SJSA1 (cell line): ENCODE measurements at places on chromosomes 5 and 9.

DNA sequence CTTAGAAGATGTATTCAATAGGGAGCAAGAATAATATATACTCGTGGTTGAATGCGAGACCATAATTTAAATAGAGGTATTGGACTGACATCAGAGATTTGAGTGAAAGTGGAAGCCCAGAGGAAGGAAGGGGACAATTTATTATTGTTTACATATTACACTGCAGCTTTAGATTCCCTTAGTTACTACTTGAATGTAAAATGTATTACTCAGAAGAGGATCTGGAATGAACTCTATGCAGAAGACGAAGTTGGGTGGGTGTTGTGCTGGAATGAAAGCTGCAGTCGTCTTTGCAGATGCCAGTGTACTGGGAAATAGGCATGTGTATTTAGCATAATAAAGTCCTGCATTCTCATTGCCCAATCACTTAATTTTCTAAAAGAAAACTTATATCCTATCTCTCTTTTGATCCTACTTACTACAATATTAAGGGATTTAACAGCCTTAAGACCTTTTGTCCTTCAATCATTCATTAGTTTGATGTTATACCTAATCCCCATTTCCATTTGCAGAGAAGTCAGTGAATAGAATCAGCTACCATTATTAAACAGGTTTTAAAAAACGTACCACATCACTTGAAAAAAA is 570.7 kb upstream of the WWC1 start:
- peak; percentile 64 for DNase-seq

DNA sequence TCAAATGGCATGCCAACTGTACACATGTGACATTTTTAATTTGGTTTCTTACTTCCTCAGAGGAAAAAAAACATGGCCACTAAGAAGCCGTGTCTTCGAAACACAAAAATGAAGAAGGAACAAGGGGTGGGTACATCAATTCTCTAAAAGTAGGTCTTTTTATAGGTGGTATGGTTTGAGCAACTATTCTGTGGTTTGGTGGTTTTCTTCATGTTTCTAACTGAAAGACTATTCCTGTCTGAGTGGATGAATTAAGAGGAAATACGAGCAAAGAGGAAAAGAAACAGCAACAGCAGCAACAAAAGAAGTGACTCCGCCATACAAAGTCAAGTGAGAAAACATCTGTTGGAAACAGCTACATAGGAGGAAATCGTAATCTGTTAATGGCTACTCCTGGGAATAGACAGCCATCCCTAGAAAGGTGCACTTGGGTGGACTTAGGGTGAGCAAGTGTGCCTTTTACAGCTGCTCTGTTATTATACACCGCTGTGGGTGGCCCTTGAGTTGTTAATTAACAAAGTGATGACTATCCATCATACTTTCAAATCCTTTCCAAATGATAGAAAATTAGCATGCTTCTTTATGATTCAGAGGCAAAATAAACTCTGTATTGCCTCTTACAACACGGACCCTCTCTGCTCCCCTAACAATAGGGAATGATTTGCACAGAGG is 575.8 kb downstream of the TLE1 start:
- no peak for DNase-seq

GRCh38 chr9:97179616-97180015 is 127.8 kb upstream of the CCDC180 start:
- no peak for DNase-seq

GRCh38 chr5:73363911-73364730 is 84.5 kb downstream of the FOXD1 start:
- no peak for DNase-seq

DNA sequence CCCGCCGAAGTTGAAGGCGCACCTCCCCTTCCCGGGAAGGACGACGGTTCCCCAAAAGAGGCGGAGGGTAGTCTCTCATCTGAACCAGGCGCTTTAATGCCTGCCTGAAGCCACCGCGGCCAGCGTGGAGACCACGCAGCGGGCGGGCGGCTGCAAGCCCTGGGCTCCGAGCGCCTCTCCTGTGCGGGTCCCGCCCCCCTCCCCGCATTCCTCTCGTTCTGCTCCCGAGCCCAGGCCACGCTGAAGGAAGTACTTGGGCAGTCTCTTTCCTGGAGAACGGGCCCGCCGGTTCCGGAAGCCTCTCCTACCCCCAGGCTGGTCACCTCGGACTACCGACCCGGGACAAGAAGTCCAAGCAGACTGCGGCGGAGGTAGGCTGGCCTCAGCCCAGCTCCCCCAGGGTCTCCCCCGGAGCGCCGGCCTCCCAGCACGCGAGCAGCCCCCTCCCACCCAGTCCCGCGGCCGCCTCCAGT is 571 bp downstream of the PPIC start:
- DNase-seq, result peak; percentile 78

DNA sequence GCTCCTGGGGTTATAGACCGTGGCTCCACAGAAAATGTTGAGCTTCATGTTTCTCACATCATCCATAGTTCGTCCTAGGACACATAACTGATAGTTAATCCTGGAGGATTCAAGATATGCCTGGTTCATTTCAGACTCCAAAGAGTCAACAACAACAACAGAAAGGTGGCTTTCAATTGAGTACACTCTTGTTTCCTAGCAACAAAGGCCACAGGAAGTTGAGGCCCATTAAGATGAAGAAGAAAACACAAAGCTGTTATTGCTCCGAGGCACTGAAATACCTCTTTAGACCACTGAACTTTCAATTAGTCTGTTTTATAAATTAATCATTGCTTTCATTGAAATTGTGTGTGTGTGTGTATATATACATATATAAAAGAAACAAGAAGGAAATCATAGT is 154.5 kb downstream of the YIPF5 start:
- no peak for DNase-seq

GRCh38 chr9:136762915-136763648 is 1.2 kb downstream of the LCN15 start:
- DNase-seq, result no peak

- DNase-seq, result no peak
Measured at GRCh38 chr5:76701298-76701697, 14.6 kb upstream of the F2R start.

DNA sequence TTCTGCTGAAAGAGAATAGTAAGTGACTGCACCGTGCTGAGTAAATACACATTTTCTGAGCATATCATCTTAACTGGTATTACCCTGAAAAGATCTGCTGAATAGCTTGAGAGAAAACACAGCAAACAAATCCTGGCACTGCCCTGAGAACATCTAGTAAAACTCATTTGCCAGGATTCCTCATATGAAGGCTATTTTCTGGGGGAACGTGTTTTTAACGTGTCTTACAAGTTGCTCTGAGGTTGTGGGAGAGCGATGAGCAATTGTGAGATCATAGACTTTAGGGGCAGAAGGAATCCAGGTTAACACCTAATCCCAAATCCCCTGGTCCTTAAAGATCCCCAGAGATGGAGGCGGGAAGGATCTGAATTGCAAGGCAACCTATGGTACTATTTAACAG is 331.9 kb upstream of the RFX3 start:
- no peak for DNase-seq

GRCh38 chr9:123597876-123598556 is 242.0 kb downstream of the CRB2 start:
- no peak for DNase-seq

DNA sequence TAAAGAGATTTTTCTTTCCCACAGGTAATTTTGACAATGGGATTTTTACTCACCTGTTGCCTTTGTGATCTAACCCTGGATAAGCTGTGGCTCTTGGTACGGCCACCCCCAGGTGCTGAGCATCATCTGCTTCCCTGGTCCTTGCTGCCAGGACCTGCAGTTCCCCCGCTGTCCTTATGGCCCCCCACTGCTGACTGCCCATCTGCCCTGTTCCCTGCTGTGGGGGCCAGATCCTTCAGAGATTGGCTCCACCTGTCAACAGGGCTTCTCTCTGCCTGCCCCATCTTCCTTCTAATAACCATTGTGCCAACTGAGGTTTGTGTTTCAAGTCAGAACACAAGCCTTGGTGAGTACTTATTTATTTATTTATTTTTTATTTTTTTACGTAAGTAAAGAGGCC is 183.3 kb downstream of the MAPKAP1 start:
- DNase-seq, result no peak

DNA sequence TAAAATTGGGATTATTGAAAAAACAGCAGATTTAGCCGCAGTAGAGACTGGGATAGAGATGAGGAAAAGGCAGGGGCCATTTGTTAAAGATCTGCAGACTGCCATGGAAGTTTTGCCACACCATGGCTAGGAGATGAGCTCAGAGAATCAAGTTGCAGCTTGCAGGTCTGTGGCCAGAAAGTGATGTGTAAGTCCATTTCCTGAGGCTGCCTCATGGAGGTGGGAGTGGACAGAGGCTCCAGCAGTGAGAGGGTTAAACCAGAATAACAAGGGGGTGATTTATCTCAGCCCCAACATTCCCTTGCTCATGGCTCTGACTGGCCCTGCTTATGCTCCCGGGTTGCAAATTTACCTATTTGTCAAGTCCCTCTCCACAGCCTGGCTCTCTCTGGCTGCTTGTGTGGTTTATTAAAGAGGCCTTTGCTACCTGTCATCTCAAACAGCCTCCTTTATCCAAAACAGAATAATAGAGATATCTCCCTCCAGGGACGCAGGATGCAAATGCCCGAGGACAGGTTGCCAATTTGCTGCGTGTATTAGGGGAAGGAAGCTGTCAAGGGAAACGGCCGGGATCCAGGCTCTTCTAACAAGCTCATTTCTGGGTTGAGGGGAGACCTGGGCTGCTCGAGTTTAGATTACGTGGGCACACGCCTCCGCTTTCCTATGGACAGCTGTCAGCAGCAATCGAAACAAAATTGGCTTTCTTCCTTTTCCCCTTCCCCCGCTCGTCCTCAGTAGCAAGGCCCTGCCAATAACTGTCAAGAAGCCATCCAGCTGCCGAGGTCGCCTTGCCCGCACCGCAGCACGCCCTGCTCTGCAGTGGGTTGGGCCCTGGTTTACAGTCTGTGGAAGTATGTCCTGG is 72.8 kb upstream of the PITX1 start:
- DNase-seq, result no peak

DNA sequence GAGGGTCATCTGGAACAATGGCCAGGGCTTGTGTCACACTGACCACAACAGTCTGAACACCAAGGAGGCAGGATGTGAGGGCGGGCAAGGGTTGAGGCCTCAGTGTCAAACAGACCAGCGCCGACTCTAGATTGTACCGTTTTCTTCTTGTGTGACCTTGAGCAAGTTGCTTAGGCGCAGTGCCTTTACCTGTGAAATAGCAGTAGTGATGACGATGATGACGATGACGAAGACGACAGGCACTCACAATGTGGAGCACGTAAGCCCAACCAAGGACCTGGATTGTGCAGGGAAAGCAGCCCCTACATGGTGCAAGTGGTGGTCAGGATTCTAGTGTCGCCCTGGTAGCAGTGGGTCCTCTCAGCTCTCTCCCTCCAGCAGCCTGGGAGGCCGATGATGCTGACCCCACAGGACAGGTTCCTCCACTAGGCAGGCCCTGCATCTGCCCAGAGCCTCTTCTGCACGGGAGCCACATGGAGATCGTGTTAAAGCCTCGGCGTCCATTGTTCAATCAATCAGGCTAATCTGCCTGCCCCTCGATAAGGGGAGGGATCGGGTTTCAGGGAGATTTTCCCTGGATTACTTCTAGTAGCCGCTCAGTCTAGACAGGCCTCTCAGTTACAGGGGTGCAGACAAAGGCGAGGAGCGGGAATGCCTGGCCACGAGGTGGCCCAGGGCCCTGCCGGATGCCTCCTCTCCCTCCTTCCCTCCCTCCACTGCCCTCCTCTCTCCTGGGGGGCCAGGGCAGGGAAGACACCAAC is 91.7 kb downstream of the MACROH2A1 start:
- no peak for DNase-seq

- peak; percentile 44 for DNase-seq
Measured at GRCh38 chr9:137275588-137276472, 1.7 kb upstream of the TOR4A start.

GRCh38 chr5:178941361-178941760 is 363 bp downstream of the ZNF454 start:
- DNase-seq, result no peak

- DNase-seq, result no peak
Measured at GRCh38 chr9:84919440-84919839, 249.9 kb downstream of the NTRK2 start.

DNA sequence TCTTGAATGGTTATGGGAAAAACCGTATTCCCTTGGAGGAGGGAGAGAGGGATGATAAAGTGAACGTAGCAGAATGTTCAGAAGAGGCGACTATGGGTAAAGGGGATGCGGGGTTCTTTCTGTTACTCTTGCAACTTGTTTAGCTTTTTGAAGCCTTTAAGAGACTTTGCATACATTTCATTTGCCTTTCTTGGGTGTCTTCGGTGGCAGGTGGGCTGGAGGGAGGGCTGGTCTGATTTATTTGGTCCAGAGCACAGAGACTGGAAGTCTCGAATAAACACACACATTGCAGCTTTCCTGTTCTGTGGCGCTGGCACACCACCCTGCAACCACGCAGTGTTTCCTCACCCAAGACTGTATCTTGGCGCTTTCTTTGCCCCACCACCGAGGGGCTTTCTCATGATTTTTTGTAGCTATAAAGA is 23.2 kb downstream of the TTF1 start:
- DNase-seq, result no peak

GRCh38 chr5:175133185-175133584 is 310.8 kb downstream of the DRD1 start:
- DNase-seq, result no peak

DNA sequence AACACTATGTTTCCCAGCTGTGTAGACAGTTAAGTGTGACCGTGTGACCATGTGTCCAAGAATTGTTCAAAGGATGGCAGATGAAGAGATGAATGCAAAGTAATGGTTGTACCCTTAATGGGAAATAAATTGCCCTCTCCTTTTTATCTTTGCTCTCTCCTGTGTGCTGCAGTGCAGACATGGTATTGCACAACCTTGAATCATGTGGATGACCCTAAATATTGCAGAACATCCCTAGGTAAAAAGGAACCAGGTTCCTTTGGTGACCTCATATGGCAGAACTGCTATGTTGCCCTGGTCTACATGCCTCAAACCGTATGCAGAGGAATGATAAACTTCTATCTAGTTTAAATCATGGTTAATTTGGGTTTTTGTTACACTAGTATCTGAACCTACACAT is 81.7 kb upstream of the CTNND2 start:
- DNase-seq, result no peak

GRCh38 chr9:116910201-116910600 is 223.1 kb downstream of the TRIM32 start:
- DNase-seq, result no peak

DNA sequence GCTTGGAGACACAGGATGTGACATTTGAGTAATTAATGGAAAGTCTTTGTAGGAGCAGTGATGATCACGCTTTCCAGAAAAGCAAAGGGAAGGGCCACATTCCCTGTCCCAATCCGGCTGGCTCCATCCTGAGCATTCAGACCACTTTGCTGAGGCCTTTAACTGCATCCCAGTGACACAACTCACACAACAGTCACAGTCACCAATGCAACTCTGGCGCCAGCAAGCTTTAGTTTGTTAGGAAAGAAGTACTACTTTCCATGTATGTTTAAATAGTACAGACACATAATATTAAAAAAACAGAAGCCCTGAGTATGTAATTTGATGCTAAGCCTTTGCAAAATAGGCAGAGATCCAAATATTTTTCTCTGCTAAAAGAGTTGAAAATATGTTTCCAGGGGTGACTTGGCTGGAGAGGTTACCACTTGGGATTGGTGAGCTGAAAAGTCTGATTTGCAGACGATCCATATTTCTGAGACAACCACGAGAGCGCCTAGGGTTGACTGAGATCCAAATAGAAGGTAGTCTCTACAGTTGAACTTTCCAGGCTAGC is 31.7 kb upstream of the GAS1 start:
- no peak for DNase-seq
